Fibroblast of lung (primary cell): ENCODE measurements at places on chromosomes 1 and 21.
A peak's percentile ranks its signal among the peaks of the same experiment; 100 is the strongest.

- no peak for DNase-seq
Observed at GRCh38 chr1:97907886-97908285, 12.9 kb downstream of the DPYD start.

- DNase-seq: no peak
Observed at GRCh38 chr1:229170778-229171505, 100.0 kb upstream of the RAB4A start.

DNA sequence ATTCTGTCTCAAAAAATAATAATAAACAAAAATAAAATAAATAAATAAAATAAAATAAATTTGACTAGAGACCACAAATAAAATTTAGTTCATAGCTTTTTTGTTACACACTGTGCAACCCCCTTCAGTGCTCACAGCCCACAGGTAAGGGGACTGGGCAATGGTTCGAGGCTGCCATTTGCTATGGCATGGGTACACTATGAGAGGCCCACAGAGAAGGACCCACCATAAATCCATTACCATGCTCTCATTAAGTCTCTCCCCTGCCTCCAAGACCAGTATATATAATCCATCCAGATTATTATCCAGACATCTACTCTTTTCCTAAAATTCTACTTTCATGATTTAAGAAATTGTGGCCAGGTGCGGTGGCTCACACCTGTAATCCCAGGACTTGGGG is 8.7 kb upstream of the RIT1 start:
- DNase-seq: no peak

DNA sequence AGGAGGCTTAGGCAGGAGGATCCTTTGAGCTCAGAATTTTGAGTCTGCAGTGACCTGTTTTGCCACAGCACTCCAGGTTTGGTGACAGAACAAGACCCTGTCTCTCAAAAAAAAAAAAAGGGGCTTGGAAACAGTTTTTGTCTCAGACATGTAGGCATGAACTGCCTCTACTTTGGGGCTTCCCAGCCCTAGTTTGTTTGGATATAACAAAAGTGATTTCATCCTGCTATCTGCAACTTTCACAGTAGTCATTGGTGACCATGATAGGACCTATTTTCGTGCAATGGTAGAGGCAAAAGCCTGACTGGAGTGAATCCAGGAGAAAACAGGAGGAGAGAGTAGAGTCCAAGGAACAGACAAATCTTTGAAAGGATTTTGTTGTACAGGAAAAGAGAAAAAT is 20.3 kb upstream of the EVI5 start:
- no peak for DNase-seq

DNA sequence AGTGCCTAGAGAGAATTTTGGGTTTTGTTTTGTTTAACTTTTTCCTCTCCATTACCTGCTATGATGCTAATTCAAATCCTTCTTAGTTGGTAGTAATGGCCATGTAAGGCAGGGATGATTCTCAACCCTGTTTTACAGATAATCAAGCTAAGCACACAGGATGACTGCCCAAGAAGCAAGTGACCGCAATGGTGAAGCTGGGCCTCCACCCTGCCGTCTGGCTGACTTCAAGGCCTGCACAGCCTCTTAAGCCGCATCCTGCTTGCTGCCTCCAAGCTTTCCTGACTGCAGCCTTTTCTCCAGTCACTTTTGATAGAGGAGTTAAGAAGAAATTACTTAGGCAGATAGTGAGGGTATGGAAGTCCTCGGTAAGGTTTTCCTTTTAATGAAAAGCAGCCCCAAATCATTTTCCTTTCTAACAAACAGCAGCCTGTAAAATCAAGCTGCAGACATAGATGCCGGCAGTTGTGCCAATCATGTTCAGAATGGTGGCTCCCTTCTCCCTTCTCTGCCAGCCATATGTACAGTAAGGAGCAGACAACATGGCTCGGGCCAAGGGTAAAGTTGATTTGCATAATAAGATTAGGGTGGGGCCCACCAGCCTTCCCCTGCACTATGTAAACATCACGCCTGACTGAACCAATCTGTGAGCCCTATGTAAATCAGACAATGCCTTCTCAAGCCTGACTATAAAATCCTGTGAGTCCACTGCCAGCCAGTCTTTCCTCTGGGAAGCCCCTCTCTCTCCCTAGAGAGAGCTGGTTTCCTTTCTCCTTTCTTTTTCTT is 8.8 kb upstream of the CTBS start:
- peak; percentile 49 for DNase-seq

DNA sequence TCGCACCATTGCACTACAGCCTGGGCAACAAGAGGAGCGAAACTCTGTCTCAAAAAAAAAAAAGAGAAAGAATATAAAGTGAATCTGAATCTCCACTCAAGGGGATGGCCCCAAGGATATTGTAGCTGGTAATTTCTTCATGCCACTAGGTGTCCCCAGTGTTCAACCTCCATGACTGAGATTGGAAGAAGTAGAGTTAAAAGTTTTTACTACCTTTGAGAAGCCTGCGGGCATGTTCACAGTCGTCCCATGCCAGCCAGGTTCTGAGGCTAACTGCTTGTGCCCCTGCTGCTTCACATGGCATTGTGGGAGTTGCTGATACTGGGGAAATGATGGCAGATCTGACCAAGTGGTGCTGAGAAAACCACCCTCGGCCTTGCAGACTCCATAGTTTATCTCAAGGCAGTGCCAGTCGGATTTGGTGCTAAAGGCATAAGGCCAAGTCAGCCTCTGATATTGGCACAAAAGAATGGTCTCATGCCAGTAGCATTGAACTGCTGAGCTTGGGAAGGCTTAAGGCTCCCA is 10.8 kb upstream of the SHISA4 start:
- peak; percentile 69 for DNase-seq

DNA sequence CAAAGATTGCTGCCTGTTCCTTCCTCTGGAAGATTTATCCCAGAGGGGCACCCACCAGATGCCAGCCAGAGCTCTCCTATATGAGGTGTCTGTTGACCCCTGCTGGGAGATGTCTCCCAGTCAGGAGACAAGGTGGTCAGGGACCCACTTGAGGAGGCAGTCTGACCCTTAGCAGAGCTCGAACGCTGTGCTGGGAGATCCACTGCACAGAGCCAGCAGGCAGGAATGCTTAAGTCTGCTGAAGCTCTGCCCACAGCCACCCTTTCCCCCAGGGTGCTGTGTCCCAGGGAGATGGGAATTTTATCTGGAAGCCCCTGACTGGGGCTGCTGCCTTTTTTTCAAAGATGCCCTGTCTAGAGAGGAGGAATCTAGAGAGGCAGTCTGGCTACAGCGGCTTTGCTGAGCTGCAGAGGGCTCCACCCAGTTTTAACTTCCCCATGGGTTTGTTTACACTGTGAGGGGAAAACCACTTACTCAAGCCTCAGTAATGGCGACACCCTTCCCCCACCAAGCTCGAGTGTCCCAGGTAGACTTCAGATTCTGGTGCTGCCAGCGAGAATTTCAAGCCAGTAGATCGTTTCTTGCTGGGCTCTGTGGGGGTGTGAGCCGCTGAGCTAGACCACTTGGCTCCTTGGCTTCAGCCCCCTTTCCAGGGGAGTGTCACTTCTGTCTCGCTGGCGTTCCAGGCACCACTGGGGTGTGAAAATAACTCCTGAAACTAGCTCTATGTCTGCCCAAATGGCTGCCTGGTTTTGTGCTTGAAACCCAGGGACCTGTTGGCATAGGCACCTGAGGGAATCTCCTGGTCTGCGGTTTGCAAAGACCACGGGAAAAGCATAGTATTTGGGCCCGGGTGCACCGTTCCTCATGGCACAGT is 51.1 kb upstream of the PDC start:
- DNase-seq: no peak

- peak; percentile 68 for DNase-seq
Observed at GRCh38 chr1:237012788-237013383, 8.6 kb upstream of the MT1HL1 start.

DNA sequence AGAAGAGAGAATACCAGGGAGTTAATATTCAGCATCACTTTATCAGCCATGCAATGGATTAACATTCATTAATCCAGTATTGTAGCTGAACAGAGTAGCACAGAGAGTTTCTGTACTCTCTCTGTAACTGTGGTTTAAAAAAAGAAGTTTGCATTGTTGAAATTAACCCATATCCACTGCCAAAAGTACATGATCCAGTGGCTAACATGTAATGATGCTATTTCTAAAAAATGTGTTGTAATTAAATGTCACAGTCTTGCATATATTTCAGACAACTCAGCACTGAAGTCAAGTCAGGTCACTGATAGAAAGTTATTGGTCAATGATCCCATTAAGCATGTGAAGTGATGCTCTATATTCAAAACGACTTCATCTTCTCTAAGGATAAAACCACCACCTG is 141.3 kb downstream of the NRIP1 start:
- peak; percentile 75 for DNase-seq

DNA sequence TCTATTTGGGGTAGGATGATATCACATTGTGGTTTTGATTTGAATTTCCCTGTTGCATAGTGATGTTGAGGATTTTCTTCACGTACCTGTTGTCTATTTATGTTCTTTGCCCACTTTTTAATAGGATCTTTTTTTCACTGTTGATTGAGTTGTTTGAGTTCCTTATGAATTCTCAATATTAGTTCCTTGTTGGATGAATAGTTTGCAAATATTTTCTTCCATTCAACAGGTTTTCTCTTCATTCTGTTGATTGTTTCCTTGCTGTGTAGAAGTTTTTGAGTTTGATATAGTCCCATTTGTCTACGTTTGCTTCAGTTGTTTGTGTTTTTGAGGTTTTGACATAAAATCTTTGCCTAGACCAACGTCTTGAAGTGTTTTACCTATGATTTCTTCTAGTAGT is 369.5 kb upstream of the CAMK1G start:
- no peak for DNase-seq

- DNase-seq: peak; percentile 12
Observed at GRCh38 chr1:231964961-231965360, 338.4 kb downstream of the DISC1 start.

DNA sequence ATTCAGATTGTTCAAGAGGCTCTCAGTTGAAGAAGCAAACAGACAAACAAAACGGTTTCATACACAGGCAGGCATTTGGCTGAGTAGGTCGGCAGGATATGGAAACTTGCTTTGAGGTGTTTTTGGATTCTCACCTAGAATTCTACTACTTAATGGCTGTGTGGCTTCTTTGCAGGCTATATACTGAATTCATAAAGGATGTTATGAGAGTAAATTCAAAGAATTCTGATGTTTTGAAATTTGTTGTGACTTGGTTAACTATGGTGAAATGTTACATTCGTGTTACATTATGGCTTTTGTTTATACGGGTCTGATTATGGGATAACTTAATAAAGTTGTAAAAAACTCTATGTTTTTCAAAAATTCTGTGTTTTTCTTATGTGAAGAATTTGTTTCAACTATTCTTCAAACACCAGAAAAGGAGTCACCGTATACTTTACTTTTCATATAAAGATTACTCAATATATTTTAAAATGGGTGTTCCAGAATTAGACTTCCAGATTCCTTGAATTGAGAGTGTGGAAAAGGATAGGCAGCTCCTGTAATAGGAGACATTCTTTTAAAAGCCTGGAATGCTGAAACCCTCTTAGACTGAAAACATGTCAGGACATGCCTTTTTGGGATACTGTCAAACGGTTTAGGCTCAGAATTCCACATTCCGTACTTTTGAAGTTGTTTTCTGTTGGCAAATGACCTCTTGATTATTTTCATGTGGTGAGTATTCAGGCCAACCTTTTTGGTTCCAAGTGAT is 8.2 kb upstream of the IRF2BP2 start:
- peak; percentile 89 for DNase-seq

- DNase-seq: no peak
Observed at GRCh38 chr1:47205918-47206317, 16.1 kb upstream of the PDZK1IP1 start.

DNA sequence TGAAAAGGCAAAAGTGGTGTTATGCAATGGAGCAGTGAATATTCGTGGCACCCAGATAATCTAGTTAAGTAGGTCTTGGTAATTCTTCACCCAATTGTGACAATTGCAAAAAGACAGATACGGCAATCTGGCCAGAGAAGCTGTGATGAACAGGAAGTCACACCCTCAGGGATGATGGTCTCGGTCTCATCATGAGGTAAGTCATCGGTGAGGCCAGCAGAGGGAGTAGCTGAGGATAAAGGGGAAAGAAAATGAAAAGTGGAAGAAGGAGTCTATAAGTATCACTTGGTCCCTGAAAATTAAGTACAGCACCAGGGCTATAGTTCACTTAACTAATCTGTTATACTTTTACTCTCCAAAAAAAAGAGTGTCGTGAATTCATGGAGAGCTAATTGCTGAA is 258.8 kb upstream of the NCAM2 start:
- DNase-seq: no peak

- DNase-seq: no peak
Observed at GRCh38 chr1:246291127-246291526, 216.0 kb downstream of the SMYD3 start.

GRCh38 chr1:65531972-65532570 is 111.6 kb downstream of the LEPR start:
- no peak for DNase-seq

DNA sequence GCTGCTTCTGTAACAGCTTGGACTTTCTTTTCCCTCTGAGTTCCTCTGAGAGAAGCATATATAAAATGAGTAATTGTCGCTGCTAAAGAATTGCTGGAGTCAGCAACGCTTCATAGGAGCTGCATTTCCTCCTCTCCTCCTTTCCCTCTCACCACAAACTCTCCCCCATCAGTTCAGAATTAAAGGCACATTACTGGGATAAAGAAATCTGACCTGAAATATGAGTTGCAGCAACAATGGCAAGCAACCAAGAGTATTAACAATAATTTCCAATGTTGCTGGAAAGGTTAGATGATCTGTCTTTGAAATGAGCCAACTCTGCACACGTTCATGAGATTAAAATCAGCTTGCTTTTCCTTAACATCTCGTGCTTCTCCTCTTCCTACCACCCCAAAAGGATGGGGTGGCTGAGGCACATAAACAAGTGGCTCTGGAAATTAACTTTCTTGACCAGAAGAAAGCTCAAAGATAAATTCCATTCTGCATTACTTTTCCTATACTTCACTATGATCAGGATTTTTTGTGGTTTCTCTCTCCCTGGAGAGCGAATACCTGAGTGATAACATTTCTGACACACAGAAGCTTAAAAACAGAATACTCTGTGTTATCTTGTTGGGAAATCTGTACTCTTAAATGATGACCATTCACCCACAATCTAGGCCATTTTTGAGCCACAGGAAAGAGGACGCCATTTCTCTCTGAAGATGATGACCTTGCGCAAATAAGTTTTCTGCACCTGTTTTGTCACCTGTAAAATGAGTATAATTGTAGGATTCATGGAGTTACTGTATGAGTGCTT is 90.2 kb downstream of the TGFBR3 start:
- peak; percentile 85 for DNase-seq

GRCh38 chr1:229325853-229326487 is 16.9 kb downstream of the CCSAP start:
- no peak for DNase-seq
